ENCODE measurements at places on chromosomes 7 and 10.

GRCh38 chr10:1241973-1242935, 186.1 kb downstream of the WDR37 start:
- no peak for DNase-seq

GRCh38 chr7:148026713-148027112, 563.9 kb upstream of the C7orf33 start:
- DNase-seq = no peak

GRCh38 chr7:72268796-72269195, 143.3 kb downstream of the CALN1 start:
- no peak for DNase-seq

DNA sequence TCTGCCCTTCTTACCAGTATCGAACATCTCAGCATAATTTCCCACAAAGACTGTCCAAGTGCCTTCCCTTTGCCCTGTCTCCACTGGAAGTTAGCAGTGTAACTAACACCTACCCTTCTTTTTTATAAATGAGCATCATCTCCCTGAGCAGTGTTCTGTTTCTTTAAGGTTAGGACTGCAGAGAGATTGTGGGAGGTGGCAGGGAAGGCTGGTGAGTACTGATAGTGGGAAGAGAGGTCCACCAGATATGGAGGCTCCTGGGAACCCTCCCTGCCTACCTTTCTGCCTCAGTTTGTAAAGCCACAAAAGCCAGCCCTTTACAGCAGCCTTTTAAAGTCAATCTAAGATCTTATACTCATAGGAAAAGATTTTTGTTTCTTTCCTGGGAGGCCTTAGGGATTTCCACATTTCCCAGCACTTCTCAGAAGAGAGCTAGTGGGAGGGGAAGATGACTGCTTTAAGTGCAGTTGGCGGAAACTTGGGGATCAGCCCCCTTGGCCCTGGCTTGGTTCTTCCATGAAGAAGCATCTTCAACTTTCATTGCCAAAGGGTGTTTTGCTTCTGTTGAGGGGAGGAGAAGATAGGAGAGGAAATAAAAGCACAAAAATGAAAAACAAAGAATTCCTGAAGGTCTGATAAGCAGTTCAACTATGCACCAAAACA, 36.6 kb upstream of the CALD1 start:
- no peak for DNase-seq

GRCh38 chr7:6407434-6407833, 40.3 kb downstream of the DAGLB start:
- DNase-seq = no peak

DNA sequence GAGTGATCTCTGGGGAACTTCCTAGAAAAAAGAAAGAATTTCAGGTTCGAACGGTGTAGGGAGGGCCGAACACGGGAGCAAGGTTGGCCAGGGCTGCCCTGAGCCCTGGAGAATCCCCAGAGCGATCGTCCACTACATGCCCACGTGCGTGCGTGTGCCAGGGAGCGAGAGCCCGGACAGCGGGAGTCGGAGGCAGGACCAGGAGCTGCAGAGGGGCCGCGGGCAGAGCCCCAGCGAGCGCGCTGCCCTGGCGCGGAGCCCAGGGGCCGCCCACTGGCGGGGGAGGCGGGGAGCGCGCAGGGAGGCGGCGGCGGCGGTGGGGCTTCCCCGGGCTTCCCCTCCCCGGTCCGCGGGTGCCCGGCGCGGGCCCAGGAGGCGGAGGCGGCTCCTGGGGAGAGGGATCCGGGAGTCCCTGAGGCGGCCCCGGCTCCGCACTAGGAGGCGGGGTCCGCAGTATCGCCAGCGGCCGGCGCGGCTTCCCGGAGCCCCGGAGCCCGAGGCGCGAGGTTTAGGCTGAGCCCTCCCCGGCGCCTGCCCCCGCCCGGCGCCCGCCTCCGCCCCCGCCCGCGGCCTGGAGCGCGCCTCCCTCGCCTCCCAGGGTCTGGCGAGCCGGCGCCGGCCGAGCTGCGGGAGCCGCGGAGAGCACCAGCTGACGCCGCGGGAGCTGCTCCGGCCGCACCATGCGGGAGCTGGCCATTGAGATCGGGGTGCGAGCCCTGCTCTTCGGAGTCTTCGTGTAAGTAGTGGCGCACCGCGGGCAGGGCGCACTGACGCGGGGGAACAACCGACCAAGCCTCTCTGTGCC, at the start of gene PLPP4:
Gene PLPP4, plus strand, starts transcription at position 602 of the 805 bp plus-strand sequence. Its CDS starts 79 bp downstream, at position 681.
- no peak for DNase-seq

DNA sequence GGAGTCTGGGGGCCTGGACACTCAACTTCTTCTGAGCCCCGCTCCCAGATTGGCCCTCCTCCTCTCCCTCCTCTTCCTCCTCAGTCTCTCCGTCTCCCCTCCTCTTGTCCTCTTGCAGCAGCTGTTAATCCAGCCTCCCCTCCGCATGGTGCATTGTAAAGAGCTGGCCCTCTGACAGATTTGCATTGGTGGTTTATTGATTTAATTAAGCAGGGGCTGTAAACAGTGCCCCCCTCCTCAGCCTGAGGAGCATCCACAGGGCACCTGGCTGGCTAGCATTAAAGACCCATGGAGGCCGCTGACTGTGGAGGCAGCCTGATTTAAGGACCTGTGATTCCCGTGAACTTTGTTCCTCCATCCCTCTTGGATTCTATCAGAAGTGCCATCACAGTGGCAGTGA, 28.9 kb upstream of the PCBD1 start:
- DNase-seq = no peak

DNA sequence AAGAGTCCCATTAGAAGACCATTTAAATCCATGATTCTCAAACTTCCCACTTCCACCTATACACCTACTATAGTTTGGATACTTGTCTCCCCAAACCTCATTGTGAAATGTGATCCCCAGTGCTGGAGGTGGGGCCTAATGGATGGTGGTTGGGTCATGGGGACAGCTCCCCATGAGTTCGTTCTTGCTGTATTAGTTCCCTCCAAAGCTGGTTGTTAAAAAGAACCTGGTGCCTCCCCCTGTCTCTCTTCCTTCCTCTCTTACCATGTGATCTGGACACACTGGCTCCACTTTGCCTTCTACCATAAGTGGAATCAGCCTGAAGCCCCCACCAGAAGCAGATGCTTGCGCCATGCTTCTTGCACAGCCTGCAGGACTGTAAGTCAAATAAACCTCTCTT, 53.9 kb downstream of the WIPF3 start:
- DNase-seq = no peak

DNA sequence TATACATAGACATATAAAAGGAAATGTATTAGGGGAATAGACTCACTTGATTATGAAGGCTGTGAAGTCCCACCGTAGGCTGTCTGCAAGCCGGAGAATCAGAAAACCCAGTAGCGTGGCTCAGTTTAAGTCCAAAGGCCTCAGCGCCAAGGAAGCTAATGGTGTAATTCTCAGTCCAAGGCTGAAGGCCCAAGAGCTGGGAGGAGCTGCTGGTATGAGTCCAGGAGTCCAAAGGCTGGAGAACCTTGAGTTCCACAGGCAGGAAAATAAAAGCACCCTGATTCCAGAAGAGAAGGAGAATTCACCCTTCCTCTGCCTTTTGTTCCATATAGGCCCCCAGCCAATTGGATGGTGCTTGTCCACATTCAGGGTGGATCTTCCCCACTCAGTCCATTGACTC, 166.2 kb upstream of the TAC1 start:
- DNase-seq = no peak

- no peak for DNase-seq
Measured at GRCh38 chr7:41828911-41829310, 126.0 kb upstream of the INHBA start.

GRCh38 chr7:966291-967069, 8.9 kb downstream of the COX19 start:
- DNase-seq = no peak

GRCh38 chr7:77223261-77223660, 23.6 kb upstream of the FGL2 start:
- DNase-seq = no peak

DNA sequence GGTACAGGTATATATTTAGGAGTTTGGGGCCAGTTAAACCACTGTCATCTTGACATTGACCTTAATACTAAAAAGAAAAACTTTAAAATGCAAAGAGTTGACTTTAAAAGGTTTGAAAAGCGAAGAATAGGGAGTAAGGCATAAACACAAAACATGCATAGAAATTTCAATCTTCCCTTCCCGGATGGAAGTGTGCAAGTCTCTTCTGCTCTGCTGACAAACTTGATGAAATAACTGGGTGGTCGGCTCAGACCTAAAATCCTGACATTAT, 3.4 kb upstream of the SPAG6 start:
- DNase-seq = no peak

DNA sequence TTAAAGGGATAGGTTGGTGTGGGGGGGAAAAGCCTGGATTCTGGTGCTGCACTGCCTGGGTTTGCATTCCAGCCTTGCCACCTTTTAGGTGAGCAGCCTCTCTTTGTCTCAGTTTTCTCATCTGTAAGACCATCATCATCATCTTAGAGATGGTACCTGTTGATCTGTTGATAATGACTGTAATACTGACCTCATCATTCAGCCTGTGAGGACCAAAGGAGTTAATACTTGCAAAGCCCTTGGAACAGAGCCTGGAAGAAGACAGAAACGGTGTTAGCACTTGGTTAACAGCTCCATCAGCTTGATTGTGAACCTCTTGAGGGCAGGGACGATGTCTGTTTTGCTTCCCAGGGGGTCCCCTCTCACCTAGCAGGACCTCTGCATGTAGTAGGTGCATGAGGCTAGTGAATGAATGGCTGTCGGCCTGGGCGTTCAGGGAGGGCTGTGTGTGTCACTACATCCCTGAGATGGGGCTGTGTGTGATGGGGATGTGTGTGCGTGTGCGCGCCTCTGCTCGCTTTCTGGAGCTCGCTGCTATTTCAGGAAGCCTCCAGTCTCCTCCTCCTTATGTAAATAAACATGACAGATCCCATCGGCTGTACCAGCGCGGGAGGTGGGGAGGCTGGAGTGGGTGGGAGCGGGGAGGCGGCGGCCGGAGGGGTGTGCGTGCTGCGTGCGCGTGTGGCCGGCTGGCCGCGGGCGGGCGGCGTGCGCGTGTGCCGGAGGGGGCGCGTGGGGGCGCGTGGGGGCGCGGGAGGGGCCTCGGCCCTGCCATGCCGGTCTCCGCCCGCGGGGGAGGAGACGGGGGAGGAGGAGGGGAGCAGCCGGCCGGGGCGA, 61.2 kb downstream of the NEURL1 start:
- no peak for DNase-seq

GRCh38 chr7:124777268-124777667, 11.7 kb upstream of the GPR37 start:
- no peak for DNase-seq

- no peak for DNase-seq
Measured at GRCh38 chr7:148905093-148905666, 21.1 kb upstream of the EZH2 start.

DNA sequence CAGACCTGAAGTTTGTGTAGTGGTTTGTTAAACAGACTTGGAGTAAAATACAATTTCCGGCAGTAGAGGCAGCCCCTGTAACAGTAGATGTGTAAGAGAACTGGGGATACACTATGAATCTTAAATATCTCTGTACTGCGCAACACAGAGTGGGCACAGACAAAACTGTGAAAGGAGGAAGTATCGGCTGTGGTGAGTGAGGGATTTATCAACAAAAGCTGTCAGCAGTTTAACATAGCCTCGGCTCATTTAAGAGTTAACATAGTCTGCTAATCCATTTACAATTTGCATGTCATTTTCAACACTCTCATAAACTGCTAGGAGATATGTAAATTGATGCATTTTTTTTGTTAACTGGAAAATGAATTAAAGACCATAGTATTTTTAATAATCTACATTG, 225.2 kb downstream of the ZWINT start:
- no peak for DNase-seq

- DNase-seq = no peak
Measured at GRCh38 chr10:131567279-131568162, 256.0 kb upstream of the TCERG1L start.

DNA sequence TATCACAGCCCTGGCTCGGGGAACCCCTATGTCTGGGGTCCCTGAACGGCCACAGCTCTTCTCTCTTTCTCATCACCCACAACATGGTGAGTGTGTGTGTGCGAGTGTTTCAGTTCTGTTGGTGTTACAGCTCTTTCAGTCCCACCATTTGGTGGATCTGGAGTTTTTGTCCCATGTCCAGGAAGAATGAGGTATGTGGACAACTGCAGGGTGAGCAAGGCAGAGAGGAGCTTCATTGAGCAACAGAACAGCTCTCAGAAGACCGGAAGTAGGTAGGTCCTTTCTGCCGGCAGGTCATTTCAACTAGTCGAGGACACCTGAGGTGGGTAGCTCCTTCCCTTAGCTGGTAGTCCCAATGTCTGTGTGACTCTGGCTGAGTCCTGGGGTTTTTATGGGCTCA, 9.5 kb downstream of the PAX4 start:
- DNase-seq = no peak

- no peak for DNase-seq
Measured at GRCh38 chr7:125020801-125021200, 91.2 kb upstream of the POT1 start.

GRCh38 chr10:3861795-3862194, 76.8 kb upstream of the KLF6 start:
- DNase-seq = no peak

DNA sequence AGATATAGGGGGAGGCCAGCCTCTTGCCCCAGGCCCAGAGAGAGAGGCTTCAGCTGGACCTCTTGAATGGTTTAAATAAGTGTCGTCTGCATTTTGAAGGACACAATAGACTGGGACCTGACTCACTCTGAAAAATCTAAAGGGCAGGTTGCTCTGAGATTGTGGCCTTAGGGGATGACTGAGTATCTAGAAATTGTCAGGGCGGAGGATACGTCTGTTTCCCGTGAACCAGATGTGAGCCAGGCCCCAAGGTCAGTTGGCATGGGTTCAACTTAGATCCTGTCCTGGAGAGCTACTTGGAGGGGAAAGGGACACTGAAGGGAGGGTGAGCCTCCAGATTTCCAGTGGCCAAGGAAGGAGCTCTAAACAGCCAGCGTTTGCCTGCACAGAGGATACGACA, 110.2 kb downstream of the CHN2 start:
- DNase-seq = no peak

GRCh38 chr7:111324228-111324627, 233.3 kb downstream of the LRRN3 start:
- no peak for DNase-seq

GRCh38 chr10:32207544-32207943, 139.4 kb downstream of the EPC1 start:
- peak; percentile 1 for DNase-seq

- DNase-seq = no peak
Measured at GRCh38 chr7:157467496-157468212, 130.8 kb downstream of the DNAJB6 start.

GRCh38 chr7:33444511-33444910, 315.1 kb downstream of the BBS9 start:
- DNase-seq = no peak

GRCh38 chr10:21002091-21002878, 105.2 kb upstream of the NEBL start:
- DNase-seq = no peak

Measured in activated CD8-positive, alpha-beta memory T cell treated with anti-CD3 and anti-CD28 coated beads for 4 hours (primary cell).